ENCODE measurements at places on chromosomes 3 and 15.

DNA sequence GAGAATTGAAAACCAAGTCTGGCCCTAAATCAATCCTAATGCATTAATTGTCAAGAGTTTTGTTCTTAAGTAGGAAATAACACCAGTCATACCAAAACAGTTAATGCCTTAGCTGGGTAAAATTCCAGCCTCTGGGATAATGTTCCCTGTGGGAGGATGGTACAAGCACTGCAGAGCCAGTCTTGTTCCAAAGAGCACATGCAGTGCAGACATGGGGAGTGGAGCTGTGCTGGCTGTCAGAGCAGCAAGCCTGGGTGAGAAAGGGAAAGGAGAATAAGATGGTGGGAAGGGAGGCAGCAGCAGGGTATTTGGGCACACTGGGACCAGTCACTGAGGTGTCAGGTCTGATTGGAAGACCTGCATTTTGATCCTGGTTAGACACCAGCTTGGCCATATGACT is 12.1 kb downstream of the ALAS1 start:
- ATAC-seq: no peak

GRCh38 chr3:9552252-9552999 is 1.2 kb downstream of the LHFPL4 start:
- no peak for ATAC-seq

DNA sequence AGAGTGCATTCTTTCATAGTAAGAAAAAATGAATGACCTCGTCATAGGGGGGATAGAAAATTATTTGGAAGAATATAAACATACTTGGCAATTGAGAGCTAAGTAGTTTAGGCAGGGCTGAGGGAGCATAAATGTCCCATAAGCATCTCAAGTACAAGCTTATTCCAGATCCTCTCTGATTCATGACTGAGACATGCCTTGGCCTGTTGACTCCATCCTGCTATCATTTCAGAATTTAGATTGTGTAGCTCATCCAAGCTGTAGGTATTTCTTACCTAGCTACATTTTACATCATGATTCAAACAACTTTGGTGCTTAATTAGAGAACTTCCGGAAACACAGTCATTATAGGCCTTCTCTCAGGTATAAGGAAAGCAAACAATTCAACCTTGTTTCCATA is 12.3 kb downstream of the POGLUT1 start:
- no peak for ATAC-seq

DNA sequence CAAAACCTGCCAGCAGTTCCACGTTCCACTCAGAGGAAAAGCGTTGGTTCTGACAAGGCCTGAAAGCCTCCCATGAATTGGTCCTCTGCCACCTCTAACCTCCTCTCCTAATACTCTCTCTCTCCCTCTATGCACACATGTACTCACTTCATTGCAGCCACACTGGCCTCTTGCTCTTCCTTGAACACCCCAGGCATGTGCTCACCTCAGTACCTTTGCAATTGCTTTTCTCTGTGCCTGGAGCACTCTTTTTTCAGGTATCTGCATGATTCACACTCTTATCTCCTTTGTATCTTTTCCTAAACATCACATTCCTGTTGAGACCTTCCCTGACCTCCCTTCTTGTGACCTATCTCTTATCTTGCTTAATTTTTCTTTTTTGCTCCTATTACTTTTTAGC is 178.2 kb upstream of the FEZF2 start:
- no peak for ATAC-seq

DNA sequence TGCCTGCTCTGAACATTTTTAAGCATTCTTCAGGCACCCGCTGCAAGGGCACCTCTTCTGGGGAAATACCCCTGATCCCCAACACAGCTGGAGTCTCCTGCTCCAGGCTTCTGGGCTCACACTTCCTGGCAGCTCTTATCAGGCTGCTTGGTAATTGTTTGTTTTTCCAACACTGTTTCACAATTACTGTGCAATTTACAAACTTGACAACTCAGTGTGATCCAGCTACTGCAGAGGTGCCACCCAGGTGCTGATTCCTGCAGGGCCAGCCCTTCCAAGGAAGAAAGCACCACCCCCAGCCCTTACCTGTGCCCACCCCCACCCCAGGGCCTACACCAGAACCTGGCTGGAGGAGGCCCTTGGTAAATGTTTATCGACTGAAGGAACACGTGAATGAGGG is 66.5 kb downstream of the MAGEF1 start:
- ATAC-seq: no peak

DNA sequence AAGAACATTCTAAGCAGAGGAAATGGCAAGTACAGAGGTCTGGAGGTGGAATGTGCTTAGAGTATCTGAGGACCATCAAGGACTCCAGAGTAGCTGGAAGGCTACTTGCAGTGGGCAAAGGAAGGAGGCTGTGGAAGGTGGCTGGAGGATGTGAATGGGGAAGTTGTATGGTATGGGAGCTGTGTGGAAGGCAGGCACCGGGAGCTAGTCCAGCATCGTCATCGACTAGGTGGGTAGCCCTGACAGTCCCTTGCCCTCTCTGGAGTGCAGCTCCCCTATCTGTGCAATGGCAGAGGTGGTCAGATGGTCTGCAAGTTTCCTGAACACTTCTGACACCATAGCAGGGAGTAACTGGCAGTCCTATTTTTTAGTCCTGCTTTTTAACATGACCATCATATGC is 19.3 kb downstream of the CCDC13 start:
- no peak for ATAC-seq

Data from gastroesophageal sphincter (tissue), 4 donors.